Jurkat, Clone E6-1 (cell line): ENCODE measurements at places on chromosomes 7 and 10.

DNA sequence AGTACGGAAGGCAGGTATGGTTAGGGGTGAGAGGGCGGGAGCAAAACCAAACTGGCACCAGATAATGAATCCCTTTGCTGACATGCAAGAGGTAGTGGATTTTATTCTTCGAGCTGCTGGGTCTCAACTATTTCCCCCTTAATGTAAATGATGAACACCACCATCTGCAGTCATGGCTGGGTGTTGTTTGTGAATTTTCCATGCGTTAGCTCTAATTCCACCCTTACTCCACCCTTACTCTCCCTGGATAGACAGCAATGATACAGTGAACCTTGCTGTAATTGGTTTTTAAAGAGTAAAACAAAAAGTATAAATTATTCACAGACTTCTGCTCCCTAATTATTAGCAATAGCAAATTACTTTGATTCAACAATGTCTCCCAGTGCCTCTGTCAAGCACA, 74.5 kb upstream of the PDE1C start:
- DNase-seq, result no peak

- DNase-seq, result no peak
Measured at GRCh38 chr10:43108951-43109350, 29.3 kb upstream of the CSGALNACT2 start.

DNA sequence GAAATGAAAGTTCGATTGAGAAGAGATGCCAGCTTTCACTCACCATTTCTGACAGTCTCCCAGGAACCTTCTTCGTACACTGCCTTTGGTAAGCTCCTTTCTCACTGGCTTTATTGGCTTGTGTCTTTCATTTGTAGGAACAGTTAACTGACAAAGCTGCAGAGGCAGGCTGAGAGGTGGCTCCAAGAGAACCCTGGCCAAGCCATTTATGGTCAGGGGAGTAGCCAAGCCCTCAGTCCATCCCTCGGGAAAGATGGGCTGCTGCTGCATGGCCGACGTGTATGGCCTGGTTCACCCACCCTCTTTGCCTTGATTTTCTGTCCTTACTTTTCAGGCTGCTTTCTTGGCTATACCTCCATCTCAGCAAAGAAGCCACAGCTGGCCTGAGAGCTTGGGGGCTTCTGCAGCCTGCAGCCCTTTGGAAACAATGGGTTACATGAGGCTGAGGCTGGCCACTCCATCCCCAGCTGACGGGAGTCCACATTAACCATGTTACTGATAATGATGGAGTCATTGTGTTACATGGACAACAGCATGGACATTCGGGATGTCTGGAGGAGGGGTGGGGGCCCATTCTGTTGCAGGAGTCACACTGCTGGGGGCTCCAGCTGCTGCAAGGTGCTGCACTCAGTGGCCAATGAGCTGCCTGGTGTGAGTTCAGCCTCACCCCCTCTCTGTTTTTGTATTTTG, at the start of gene OPALIN:
TSS of gene OPALIN (minus strand) at position 152 of the 690 bp plus-strand sequence. CDS start at position 46, 106 bp downstream.
- DNase-seq, result no peak

GRCh38 chr7:90605055-90605454, 8.9 kb downstream of the CDK14 start:
- DNase-seq, result no peak
